Activated CD8-positive, alpha-beta memory T cell treated with anti-CD3 and anti-CD28 coated beads, Interleukin-2, amount 50 U/mL, for 48 hours (primary cell): ENCODE measurements at places on chromosomes 13 and 19.

DNA sequence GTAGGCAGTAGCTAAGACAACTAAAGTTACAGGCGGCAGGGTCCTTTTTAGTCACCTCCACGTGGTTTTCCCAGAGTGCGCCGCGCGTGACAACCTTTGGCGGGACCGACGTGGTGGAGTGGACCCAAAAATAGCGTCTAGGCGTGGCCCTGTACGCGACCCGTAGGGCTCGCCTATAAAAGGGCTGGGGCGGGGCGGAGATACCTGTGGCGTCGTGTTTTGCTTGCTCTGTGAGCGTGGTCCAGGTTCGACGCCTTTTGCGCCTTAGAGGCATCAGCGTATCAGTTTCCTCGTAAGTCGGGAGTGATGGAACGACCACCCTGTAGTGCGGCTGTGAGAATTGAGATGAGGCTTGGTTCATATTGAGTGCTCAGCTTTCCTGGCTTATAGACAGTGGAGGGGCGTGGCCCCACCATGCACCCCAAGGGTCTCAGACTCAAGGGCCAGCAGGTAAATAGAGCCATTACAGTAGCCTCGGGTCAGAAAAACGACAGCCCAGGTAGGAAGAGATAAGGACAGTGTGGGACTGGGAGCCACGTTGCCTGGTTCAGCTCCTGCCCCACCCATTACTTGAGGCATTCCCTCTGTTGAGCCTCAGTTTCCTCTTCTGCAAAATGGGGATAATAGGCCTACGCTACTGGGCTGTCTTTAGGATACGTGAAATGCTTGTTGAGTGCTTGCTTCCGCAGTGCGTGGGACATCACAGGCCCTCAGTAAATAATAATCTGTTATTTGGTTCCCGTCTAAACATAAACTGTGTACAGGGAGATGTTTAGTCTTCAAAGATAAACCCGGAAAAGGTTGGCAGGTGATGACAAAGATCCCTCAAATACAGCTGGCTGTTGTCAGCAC is 693 bp upstream of the TMED1 start:
- peak; percentile 90 for DNase-seq

- DNase-seq: no peak
Observed at GRCh38 chr13:22223411-22223810, 552.5 kb downstream of the FGF9 start.

GRCh38 chr19:33675501-33676124 is 53.9 kb downstream of the CHST8 start:
- DNase-seq: peak; percentile 32

DNA sequence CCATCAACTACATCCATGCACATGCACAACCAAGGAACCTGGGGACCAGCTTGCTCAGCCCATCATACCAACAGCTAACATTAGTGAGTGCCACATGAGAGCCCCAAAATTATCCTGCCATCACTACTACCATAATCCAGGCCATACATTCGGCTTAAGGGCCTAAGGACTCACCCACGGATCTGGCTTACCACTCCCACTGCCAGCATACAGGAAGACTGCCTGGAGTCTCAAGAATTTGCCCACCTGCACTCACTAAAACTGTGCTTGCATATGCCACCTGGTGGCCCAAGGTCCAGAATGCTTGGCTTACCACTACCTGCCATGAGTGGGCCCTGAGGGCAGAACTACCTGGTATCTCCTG is 1562.9 kb upstream of the PRR20A start:
- DNase-seq: no peak

DNA sequence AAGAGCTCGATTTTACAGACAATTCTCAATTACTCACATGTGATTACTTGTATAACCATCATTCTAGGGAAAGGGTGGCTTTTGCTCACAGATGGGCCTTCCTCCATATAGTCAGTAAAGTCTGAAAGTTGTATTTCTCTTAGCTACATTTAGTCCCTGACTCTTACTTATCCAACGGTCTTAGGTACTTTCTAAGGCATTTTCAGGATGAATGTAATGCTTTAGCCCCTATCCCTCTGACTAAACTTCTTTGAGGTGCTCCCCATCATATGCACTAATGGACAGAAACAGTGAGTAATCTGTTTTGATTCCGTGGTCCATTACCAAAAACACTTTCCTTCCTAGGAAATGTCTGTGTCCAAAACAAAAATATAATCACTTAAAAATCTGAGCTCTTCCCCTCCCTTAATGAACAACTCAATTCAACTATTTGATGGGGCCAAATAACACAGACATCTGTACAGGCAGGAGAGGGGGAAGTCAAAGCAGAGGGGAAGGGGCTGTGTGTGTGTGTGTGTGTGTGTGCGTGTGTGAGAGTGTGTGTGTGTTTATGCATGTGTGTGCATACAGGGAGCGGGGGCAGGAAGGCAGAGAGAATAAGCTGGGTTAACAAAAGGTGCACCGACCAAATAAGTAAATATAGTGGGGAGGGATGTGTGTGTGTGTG is 84.9 kb downstream of the USP12 start:
- DNase-seq: no peak

- no peak for DNase-seq
Observed at GRCh38 chr19:31450696-31451095, 101.5 kb upstream of the TSHZ3 start.

- no peak for DNase-seq
Observed at GRCh38 chr19:3760871-3761361, 576 bp downstream of the APBA3 start.

GRCh38 chr19:29596885-29597525 is 9.1 kb upstream of the POP4 start:
- DNase-seq: no peak

DNA sequence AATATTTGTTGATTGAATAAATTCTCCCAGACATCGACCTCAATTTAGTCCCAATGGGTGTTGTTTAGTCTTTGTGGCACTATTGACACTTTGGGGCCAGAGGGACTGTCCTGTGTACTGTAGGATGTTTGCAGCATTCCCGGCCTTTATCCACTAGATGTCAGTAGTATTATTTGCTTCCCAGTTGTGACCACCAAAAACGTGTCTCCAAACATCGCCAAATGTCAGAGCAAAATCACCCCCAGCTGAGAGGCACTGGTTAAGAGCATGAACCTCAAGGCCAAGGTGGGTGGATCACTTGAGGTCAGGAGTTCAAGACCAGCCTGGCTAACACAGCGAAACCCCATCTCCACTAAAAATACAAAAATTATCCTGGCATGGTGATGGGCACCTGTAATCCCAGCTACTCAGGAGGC is 15.4 kb downstream of the NLRP12 start:
- DNase-seq: no peak

- DNase-seq: no peak
Observed at GRCh38 chr19:52742516-52742915, 7.7 kb upstream of the ZNF611 start.

GRCh38 chr13:54185101-54185500 is 1156.5 kb downstream of the OLFM4 start:
- no peak for DNase-seq

DNA sequence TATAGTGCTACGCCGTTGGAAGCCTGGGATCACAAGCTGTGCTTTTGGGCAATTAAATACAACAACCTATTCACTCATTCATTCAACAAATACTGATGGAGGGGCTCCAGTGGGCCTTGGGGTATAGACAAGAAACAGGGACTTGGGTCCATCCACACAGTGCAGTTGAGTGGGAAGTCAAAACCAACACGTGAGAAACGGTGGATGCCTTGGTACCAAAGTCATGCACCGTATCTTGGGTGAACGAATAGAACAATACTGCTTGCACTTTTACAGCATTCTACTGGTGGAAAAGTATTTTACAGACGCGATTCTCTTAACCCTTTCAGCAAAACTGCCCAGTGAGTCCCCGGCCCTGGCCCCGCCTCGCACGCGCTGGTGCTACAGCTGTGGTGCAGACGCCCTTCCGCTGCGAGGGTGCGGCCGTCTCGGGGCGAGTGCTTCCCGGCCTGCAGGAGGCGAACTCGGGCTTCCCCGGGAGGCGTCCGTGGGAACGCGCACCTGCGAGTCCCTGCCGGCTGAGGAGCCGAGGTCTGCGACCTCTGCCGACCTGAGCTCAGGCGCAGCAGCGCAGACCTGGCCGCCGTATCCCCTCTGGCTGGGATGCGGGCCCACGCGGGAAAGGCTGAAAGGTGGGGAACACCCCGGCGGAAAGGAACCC is 8.3 kb downstream of the TNFRSF19 start:
- peak; percentile 86 for DNase-seq

GRCh38 chr13:62305756-62306155 is 890.1 kb upstream of the PCDH20 start:
- DNase-seq: no peak

DNA sequence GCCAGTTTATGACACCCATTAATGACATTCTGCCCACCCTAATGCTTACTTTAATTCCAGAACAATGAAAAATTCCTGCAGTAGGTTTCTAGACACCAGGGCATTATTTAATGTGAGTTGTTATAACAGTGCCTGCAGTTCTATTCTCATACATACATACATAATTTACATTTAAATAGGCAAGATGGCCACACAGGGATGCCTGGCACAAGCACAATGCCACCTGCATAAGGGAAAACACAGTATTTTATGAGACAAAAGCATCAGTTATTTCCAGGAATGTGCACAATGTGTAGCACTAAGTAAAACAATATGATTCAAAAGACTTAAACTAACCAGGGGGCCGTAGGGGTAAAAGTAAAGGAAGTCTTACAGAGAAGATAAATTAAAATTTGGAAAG is 243.9 kb upstream of the SPRY2 start:
- no peak for DNase-seq

DNA sequence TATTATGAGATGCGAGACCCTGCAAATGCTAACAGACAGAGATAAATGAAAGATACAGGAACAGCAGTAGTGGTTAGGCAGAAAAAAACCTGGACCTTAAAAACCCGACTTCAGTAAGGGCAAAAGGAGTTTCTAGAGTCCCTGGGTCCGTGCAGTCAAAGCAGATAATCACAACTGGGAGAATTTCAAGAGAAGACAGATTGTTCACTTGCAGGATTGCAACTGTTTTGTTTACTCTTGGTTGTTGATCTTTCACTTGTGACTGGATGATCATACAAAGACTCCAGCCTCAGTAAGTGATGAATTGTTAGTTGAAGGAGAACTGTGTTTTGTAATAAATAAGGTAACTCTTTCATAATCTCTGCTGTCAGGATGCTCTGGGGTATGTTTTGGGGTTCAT is 135.1 kb downstream of the GPC6 start:
- no peak for DNase-seq

- DNase-seq: no peak
Observed at GRCh38 chr13:44305286-44305685, 68.3 kb upstream of the SERP2 start.

DNA sequence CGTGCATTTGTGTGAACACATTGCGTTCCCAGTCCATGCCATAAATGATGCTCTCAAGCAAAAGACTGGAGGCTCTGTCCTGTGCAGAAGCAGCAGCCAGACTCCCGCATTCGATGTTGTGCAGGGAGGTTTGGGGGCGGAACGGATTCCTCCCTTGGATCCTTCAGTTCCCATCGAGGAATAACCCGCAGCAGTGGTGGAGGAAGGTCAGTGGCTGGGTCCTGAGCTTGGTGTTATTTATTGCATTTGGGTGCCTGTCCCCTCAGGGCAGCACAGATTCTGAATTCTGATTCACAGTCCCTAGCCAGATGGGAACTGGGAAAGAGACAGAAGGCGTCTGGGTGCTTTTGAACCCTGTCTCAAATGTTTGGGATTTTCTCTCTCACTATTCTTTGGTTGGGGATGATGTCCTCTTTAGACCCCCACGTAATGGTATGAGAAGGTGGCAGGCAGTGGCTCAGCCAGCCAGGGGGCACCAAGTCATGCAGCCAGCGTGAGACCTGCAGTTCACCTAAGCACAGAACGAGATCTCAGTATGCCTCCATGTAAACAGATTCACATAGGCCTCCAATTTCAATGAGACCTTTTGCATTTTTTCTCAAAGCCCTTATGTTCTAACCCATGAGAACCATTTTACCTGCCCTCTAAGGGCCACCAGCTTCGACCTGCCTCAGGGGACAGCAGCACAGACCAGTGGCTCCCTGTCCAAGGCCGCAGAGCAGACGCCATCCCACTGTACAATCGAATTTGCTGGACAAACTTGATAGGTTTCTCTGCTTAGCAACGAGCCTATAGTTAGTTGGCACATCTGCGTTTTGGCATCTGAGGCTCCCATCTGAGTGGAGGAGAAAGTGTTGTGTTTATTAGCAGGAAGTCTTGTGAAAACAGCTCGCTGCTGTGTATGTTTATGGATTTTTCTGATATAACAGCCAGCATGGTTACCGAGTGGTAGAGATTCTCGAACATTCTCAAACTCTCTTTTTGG is 17.8 kb downstream of the KCTD15 start:
- no peak for DNase-seq
